ENCODE measurements at places on chromosomes 11 and 22.

DNA sequence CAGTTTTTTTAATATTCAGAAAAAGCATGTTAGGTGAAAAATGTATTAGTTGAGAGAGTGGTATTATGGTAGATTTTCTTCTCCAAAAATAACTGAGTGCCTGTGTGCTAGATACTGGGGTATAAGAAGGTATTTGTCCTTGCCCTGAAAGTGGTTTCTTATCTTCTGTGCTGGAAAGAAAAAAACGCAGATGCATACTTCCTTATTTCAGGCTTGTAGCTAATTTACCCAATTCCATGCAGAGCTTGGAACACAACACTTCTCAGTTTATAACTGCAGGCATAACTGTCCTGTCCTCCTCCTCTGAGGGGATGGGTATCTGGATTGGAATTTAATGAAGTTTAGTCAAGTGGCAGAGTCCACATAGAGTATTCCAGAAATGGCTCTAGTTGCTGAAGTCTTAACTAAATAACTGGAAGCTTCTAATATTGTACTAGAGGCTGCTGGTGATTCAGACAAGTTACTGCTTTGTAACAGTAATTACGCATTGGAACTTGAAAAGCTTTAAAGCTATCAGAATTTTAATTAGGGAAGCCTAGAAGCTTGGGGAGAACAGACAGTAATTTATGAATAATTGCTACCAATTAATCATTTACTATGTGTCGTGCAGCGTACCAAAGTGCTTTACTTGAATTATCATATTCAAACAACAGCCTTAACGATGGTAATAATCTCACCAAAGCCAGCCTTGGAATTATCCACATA, 12.7 kb upstream of the C11orf91 start:
- DNase-seq, result no peak

DNA sequence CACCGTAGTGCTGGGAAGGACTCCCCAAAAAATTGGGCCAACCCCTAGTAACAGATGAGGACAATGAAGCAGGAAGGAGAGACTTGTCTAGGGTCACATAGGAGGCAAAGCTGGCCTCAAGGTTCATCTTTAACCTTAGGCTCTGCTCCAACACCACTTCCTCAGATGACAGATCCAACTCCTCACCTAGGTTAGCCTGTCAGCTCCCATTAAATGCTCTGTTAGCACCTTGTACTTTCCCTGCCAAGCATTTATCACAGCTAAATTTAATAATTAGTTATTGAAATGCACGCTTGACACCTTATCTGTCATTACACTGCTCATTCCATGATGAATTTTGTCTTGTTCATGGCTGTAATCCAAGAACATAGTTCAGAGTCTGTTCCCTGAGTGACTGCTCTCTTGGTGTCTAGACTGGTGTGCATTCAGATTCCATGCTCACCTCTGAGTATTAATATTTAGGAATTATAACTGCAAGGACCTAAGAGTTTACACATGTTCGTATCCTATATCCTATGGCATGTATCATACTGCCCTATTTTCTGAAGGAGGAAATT, 18.6 kb downstream of the MAP6 start:
- no peak for DNase-seq

DNA sequence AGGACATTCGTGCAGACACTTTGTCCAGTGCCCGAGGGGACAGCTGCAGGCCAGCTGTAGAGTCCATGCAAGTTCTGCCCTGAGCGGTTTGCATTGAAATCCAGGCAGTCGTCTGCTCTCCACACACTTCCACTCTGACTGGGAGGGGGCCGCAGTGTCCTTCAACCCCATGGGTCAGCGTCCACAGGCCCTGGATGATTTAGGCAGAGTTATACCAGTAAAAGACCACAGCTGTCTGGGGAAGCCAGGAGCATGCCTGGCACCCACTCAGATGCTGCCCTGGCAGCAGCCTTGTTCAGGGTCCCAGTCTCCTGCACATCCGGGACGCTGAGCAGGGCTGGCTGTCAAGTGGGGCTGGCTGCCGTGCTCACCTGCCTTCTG, 26.5 kb downstream of the KRTAP5-5 start:
- DNase-seq, result no peak

DNA sequence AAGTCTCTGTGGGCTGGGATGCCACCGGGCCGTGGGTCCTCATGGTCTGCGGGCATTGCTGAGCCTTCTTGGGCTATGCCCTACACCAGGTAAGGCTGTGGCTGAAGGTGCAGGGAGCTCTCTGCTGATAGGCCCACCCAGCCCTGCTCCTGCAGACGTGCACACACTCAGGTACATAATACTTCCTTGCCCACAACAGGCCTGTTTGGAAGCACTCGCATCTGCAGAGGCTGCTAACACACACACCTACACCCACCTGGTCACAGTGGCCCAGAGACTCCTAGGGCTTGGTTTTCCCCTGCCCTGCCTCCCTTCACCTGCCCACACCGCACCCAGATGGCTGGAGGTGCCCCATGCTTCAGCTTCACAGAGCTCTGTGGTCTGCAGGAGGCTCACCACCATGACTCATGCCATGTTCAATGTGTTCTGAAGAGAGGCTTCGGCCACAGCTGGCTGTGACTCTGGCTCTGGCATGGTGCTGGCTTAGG, 72.8 kb upstream of the KCNQ1OT1 start:
- no peak for DNase-seq

GRCh38 chr22:29768052-29768693, 1.0 kb downstream of the UQCR10 start:
- DNase-seq, result no peak

DNA sequence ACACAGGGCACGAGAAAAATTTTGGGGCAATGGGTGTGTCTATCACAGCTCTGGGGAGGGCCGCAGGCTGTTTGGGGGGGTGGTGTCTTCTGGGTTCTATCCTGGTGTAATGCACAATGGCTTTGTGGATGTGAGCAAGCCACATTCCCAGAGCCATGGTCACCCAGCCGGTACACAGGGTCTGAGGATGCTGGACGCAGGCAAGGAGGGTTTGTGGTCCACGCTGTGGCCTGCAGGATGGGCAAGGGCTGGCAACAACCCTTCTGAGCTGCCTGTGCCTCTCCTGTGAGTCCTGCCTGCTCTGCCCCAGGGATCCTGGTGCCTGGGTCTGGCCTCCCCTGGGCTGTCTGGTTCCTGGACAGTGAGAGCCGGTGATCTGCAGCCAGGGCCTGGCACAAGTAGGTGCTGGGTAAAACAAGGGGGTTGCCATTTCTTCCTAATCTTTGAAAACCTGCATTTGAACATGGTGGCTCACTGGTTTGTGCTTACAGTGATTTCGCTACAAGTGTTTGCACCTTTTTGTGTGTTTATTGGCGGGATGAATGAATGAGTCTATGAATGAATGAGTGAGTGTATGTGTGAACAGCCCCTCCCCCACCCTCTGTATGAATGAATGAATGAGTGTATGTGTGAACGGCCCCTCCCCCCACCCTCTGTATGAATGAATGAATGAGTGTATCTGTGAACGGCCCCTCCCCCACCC, 4.4 kb upstream of the MRPL23 start:
- no peak for DNase-seq

DNA sequence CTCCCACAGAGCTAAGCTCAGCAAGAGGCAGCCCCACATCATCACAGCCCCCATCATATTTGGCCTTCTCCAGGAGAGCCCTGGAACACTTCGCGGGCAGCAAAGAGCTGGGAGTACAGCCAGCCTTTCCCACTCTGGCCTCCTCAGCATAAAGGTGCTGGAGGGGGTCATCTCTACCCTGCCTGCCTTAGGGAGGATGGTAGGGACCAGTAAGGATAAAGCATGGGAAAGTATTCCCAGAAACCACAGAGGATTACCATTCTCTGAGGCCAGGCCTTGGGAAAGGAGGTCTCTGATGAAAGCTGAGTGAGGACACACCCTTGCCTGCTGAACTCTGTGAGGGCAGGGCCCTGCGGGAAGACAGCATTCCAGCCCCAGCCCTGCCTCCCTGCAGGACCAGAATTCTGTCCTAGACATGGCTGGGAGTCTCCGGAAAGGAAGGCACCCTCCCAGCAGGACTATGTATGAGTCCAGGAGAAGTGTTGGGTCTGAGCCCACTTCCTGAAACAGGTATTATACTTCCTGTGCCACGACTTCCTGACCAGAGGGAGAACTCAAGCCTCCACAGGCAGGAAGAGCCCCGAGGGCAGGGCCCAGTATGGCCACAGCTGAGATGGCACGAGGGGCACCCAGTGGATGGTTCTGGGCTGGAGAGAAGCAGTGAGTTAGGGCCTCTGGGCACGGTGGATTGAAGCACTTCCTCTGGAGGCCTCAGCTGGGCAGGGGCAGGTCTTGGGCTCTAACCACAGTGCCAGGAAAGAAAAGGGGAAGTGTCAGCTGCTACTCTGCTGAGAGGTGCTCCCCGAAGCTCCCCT, 12.9 kb upstream of the CASTOR1 start:
- no peak for DNase-seq

GRCh38 chr22:39106326-39106725, 9.3 kb downstream of the APOBEC3H start:
- no peak for DNase-seq

DNA sequence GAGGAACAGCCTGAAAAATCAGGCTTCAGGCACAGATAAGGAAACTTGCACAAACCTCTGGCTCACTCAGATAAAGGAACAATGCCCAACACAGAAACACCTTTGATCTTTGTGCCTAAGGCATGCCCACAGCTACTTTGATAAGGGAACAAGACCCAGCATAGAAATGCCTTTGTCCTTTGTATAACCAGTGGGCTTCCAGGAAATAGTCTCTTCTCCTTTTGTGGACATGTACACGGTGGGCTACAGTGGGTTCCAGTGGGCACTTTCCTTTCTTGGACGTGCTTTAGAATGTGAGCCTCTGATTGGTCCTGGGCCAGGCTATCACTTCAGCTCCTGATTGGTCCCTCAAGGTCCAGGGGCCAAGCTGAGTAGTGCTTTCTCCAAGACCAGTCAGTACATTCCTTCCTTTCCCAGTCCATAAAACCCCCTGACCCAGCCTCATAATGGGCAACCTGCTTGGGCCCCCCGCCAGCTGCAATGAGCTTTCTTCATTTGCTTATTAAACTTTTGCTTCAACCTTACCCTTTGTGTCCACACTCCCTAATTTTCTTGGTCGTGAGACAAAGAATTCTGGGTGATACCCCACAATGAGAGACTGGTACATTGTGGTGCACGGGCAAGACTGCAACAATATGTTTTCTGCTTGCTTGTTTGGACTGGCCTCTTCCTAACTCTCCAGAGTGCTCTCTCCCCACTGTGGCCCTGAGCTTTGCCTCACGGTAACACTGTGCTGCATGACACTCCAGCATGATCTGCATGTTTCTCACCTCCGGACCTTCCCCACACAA, 1.7 kb upstream of the CABIN1 start:
- no peak for DNase-seq

GRCh38 chr11:45079943-45080719, 66.3 kb upstream of the PRDM11 start:
- no peak for DNase-seq

DNA sequence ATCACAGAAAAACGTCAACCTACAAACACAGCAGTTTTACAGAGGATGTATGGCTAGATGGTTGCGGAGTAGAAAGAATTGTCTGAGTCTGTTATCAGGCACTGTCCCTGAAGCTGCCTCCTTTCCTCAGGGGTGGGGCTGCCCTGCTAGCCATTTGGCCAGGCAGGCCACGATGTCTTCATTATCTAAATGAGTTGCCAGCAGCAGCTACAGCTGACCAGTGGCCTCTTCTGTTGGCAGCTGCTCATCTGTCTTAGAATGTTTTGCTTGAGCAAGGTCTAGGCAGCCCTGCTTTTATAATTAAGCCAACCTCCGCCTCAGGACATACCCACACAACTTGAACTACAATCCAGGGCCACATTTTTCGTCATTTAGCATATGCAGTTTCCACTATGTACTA, 17.5 kb downstream of the SLC6A5 start:
- DNase-seq, result no peak

- no peak for DNase-seq
Measured at GRCh38 chr22:32781695-32782094, 19.8 kb upstream of the TIMP3 start.

DNA sequence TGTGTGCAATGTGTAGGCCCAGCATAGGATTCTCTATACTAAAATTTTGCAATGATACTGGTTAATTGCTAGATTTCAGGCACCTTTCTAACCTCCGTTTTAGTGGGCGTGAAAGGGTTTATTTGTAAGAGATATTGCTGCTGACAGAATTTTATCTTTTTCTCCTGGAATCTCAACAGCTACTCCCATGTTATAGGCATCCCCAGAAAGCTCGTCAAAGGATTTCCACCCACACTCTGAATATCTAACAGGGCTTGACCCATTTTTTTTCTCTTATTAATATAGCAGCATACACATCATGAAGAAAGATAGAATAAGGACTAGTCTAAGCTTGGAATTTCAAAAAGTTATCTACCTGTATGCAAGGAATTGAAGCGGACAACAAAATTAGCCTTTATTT, 124.5 kb downstream of the METTL15 start:
- DNase-seq, result no peak

GRCh38 chr22:27896245-27896644, 22.8 kb downstream of the PITPNB start:
- DNase-seq, result no peak

DNA sequence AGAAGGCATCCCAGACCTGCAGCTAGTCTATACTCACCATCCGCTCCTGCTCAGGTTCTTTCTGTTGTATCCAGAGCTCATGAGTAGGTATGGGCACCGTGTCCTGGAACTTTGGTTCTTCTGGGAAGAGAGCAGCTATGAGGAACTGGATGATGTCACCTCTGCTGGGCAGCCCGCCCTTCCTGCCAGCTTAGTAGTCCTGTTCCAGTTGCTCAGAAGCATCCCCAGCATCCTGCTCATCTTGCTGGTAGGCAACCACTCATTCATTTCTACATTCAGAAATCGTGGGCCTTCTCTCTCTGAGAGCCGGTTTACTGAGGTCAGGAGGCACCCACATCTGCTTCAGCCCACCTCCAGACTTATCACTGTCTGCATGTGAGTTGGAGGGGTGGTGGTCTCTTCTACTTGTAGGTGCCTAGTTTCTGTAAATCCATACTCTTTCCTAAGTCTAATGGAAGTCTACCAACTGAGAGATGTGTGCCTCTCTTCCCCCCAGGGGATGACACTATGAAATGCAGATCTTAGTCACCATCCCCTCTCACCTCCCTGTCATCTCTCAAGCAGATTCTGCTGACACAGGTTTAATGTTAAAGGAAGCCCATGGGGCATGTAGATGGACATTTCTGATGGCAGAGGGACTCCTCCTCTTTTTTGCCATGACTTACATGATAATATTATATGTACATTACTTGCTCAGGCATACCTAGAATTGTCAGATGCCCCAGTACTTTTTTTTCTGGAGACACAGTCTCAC, 29.6 kb upstream of the CCDC134 start:
- DNase-seq, result no peak

Data from tongue (tissue), 3 donors.